ENCODE measurements at places on chromosomes 3 and 15.

DNA sequence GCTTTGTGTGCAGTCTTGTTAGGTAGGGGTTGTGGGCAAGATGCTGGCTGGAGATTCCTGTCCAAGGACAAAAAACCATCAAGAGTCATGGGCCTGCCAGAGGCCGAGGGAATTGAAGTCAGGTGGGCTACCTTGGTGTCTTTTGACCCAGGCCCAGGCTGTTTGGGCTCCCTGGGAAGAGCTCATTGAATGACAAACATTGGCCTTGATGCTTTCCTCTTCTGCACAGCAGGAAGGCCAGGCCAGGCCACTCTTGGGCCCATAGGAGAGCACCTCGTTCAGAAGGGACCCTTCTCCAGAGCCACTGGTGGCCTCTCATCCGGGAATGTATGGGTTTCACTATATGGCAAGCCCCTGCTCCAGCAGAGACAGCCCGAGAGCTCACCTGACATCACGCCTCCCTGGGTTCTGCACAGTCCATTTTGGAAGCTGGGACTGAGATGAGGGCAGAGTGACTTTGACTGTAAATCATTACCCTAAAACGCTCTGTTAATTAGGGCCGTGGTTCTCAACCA, 169.1 kb downstream of the NSMCE3 start:
- no peak for DNase-seq

DNA sequence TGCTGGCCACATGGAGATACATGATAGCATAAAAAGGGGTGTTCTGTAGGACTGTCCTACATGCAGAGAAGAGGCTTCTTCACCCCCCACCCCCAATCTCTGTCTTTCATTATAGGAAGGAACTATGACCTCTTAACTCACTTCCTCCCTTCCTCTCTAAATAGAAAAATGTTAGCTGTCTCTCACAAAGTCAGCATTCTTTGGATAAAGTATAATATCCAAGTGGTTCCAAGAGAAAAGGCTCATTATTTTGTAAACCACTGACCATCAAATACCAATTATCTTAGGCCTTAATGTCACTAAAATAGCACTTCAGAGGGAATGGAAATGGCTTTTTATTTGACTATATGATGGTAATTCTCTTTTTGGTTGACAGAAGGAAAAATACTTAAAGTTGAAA, 95.3 kb upstream of the SLC2A2 start:
- DNase-seq: no peak

GRCh38 chr15:82985688-82986441, at the start of gene RAMAC:
TSS of gene RAMAC (plus strand) at chr15:82986210. CDS start at chr15:82989019, 2,809 bp downstream.
- DNase-seq: peak; percentile 87

DNA sequence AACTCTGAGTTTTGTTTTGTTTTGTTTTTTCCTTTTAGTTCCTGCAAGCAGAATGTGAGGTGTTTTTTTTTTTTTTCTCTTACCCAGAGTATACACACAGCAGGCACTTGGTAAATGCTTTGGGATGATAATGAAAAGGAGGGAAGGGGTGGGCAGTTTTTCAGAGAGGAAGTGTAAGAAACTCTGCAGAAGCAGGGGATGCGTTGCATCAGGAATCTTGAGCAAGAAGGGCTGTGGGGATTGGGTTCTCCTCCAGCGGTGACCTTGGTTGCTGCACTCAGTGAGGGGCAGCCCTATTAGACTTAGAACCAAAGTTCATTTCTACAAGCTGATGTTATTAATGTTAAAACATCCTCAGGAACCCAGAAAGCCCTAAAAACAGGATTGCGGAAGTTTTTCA, 32.2 kb upstream of the TMEM158 start:
- no peak for DNase-seq

- DNase-seq: no peak
Observed at GRCh38 chr3:25678581-25678980, 13.9 kb upstream of the TOP2B start.

GRCh38 chr3:53850895-53851294, 4.5 kb downstream of the IL17RB start:
- DNase-seq: peak; percentile 2

GRCh38 chr15:89009080-89009479, 79.2 kb upstream of the ABHD2 start:
- DNase-seq: no peak

DNA sequence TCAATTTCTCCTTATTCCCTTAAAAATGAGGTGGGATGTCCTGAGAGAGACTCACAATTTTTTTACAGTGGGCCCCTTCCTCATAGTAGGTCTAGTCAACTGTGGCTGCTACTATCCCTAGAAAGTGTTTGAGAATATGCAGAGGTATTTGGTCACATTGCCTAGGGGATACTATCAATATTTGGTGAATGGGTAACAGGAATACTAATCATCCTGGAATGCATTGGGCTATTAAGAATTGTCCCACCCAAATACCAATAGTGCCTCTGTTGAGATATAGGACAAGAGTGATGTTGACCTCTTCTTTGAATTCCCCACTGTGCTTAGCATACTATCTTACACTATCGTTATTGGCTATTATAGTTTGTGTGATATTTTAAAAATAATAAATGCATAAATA, 389.4 kb downstream of the DIPK2A start:
- no peak for DNase-seq

DNA sequence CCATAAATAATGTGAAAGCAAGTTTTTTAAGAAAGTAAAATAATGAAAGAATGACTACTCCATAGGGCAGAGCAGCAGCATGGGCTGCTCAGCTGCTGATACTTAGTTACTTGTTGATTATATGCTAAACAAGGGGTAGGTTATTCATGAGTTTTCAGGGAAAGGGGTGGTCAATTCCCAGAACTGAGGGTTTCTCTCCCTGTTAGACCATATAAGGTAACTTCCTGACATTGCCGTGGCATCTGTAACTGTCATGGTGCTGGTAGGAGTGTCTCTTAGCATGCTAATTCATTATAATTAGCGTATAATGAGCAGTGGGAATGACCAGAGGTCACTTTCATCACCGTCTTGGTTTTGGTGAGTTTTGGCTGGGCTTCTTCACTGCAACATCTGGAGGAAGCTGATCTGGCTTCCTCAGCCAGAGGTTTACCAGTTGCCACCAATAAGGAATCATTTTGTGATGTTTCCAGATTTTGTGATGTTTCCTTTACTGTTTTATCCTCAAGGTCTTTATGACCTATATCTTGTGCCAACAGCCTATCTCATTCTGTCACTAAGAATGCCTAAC, 121.8 kb upstream of the CHL1 start:
- no peak for DNase-seq

DNA sequence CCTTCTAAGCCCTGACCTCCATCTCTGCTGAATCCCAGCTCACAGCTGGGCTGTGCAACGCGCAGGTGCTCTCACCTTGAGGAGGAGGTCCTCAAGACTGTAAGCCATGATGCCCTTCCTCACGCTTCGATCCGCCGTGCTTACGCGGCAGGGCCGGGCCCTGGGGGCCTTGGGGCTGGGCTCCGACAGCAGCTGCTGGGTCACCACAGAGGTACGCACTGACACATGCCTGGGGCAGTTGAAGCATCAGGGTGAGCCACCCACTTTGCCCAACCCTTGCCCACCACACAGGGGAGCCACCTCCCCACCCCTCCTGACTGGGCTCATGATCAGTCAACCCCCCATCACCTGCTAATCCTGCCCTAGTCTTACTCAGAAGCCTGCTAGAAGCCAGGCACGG, 3.1 kb downstream of the CIDEC start:
- no peak for DNase-seq

- no peak for DNase-seq
Observed at GRCh38 chr3:50995085-50995824, 320.5 kb downstream of the DOCK3 start.

GRCh38 chr3:185880600-185880999, 55.8 kb upstream of the IGF2BP2 start:
- DNase-seq: no peak

- no peak for DNase-seq
Observed at GRCh38 chr15:78000091-78000926, 77.2 kb downstream of the TBC1D2B start.

- no peak for DNase-seq
Observed at GRCh38 chr15:51841406-51842040, 12.1 kb downstream of the TMOD3 start.

DNA sequence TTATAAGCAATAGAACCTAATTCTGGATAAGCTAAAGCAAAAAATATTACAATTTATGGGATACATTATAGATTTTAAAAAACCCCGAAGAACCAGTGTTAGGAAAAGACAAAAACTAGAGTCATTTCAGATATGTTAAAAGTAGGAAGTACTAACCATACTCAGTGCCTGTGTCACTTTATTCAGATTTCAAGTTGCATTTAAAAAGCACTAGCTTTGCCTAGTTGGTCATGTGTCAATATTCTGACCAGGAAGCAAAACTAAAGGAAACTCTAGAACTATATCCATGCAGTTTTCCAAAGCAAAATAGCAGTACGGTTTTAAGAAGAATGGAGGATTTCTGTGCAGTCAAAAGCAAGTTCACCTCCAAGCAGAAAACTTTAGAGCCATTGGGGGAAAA, 88.4 kb downstream of the RAP2B start:
- no peak for DNase-seq

GRCh38 chr3:186643493-186643892, 3.3 kb downstream of the FETUB start:
- no peak for DNase-seq

DNA sequence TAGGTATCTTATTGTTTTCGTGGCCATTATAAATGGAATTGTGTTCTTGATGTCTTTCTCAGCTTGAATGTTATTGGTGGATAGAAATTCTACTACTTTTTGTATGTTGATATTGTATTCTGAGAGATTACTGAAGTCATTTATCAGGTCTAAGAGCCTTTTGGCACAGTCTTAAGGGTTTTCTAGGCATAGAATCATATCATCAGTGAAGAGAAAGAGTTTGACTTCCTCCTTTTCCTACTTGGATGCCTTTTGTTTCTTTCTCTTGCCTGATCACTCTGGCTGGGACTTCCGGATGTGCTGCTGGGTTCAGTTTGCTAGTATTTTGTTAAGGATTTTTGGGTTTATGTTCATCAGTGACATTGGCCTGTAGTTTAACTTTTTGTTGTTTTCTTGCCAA, 527.1 kb downstream of the GRM7 start:
- no peak for DNase-seq

- no peak for DNase-seq
Observed at GRCh38 chr3:127771746-127772145, 50.6 kb downstream of the MGLL start.

GRCh38 chr3:34396956-34397355, 598.5 kb downstream of the PDCD6IP start:
- no peak for DNase-seq
